ENCODE measurements at places on chromosomes 1 and 21.

DNA sequence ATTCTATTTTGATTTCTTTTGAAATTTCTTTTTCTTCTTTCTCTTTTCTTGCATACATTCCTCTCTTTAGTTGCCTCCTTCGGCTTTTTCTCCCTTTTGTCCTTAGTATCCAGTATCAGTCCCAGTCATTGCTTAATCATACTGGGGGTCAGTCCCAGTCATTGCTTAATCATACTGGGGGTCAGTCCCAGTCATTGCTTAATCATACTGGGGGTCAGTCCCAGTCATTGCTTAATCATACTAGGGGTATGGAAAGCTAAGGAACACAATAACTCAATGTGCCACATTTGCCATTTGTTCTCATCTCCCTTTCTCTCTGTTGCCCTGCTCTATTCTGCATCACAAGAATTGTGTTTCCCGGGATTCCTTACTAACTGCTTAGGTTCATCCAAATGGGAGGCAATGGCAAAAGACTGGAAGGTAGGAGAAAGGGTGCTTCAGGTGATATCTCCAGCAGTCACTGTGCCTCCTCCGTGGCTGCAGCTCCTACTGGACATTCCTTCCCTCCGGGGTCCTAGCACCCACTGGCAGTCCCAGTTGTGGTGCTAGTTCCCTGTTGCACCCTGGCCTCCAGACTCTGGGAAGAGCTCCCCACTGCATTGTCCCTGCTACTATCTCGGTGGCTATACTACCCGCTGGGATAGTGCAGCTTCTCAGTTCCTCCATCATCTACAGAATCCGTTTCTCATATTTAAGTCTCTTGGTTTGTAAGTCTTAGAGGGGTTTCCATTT is 32.6 kb upstream of the LAMC1 start:
- no peak for DNase-seq

- DNase-seq: no peak
Observed at GRCh38 chr1:70115315-70115714, 90.1 kb downstream of the LRRC40 start.

- DNase-seq: no peak
Observed at GRCh38 chr1:183025010-183025337, 1.8 kb downstream of the LAMC1 start.

DNA sequence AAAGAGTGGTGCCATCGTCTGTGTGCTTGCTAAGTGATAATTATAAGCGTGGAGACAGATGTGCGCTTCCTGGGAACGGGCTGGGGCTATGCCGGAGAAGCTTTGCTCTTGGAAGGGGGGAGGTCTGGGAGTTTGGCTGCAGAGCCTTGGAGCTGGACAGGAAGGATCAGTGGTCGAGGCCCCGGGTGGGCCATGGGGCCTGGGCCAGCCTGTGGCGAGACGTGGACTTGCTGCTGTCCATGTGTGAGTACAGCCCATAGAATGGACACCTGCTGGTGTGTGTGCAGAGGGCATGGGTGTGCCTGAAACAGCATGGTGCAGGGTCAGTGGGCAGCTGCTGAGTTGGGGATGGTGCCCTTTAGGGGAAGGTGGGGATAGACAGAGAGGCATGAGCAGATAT is 121.3 kb downstream of the PCBP3 start:
- no peak for DNase-seq

GRCh38 chr1:186283374-186283773 is 91.7 kb downstream of the TPR start:
- DNase-seq: no peak

DNA sequence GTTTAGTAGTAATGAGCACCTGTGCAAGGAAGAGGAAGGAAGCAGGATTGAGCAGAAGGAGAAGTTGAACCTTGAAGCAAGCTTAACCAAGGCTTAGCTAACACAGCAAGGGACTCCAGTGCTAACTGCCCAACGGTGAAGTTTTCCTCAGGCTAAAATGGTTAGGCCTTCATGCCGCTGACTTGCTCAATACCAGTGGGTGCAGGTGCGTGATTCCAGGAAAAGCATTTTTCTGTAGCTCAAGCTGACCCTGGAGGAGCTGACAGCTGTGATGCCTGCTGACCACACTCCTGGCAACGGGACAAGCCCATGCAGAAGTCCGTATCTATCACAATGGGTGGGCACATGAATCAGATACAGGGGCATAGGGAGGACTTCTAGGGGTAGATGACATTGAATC is 76.5 kb upstream of the FGGY start:
- no peak for DNase-seq

DNA sequence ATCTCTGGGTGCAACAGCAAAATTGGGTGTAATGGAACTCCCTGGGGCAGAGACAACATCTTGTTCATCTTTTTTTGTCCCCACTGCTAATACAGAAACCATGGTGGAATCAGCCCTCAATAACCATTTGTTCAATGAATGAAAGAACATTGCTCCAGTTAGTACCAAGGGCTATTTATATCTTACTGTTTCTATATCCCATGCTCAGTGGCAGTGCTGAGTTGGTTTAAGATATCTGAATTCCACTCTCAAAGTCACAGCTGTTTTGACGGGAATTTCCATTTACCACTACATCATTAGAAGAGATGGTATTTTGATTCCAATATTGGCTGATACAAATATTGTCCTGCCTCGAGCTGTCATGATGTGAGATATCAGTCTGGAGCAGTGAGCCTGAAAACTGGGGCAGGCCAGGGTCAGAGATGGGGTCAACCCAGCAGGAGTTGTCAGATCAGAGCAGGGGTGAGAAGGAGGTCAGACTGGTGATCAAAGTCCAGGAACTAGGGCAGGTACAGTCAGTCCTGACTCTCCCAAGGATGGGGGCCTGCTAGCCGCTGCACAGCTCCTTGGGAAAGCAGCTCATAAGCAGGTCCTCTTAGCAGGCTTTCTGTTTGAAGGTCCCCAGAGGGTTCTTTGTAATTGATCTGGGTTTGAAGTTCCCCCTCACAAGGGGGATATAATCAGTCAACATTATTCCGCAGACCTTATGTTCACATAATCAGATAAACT is 5.8 kb upstream of the PHC2 start:
- no peak for DNase-seq

GRCh38 chr1:154751690-154752089 is 118.4 kb downstream of the KCNN3 start:
- no peak for DNase-seq

- DNase-seq: no peak
Observed at GRCh38 chr1:67217417-67217816, 51.2 kb downstream of the IL23R start.

DNA sequence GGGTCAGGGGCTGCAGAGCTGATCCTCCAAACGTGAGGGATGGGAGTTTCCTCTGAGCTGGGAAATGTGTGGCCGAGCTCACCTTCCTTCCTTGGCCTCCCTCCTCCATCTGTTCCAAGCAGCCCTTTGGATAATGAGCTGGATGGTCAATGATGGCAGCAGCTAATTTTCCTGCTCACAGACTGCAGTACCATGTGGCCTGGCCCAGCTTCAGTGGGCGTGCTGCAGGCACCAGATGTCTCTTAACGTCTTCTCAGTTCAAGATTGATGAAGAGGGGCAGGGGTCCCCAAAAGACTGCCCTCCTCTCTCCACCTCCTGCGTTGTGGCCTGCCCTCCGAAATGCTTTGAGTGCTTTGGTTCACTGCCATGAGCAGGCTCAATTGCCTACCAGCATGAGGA is 86.0 kb downstream of the UBIAD1 start:
- no peak for DNase-seq

DNA sequence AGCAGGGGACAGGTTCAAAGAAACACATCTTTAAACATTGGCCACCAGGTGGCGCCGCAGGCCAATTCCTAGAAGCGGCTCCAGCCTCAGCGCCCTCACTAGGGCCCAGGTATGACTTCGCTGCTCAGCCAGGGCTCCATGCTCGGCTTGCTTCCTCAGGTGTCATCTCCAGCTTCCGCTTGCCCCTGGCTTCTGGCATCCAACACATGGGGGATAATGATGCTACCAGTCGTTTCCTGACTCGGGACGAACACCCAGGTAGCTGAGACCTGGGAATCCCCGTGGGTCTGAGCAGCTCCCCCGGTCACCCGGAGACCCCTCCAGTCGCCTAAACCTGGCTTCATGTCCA is 8.5 kb upstream of the MEX3A start:
- peak; percentile 92 for DNase-seq

- DNase-seq: no peak
Observed at GRCh38 chr1:37148663-37149062, 114.3 kb upstream of the GRIK3 start.

- no peak for DNase-seq
Observed at GRCh38 chr1:25082216-25082899, 149.9 kb downstream of the SYF2 start.

- no peak for DNase-seq
Observed at GRCh38 chr1:165068741-165069140, 287.8 kb downstream of the LMX1A start.

DNA sequence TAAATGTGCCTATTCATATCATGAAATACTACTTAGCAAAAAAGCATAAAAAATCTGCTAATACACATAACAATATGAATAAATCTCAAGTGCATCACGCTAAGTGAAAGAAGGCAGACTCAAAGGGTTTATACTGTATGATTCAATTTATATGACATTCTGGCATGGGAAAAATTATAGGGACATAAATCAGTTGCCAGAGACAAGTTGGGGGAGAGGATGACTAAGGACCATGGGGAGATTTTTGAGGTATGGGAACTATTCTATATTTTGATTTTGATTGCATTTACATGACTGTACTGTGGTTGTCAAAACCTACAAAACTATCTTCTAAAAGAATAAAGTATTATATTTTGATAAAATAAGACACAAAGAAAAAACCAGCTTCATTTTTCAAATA is 650.3 kb upstream of the NR5A2 start:
- DNase-seq: no peak

DNA sequence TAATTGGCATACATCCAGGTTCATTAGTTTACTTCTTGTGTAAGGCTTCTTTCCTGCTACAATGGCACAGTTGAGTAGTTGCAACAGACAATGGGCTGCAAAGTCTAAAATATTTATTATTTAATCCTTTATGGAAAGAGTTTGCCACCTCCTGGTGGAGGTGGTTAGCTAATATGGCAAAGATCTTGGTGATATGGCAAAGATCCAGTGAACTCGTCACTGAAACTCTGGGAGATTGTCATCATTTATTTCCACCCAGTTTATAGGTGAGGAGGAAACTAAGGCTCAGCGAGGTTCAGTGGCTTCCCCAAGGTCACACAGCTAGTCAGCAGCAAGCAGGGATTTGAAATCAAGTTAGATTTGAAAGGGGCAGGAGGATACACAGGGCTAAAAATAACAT is 16.1 kb upstream of the IFFO2 start:
- DNase-seq: no peak

Data from activated naive CD4-positive, alpha-beta T cell (primary cell).